Activated CD8-positive, alpha-beta memory T cell treated with anti-CD3 and anti-CD28 coated beads for 48 hours (primary cell): ENCODE measurements at places on chromosomes 1 and 21.

- no peak for DNase-seq
Measured at GRCh38 chr1:229047161-229047839, 223.6 kb upstream of the RAB4A start.

GRCh38 chr1:179187735-179188471 lies 41.6 kb downstream of the ABL2 start:
- DNase-seq: no peak

GRCh38 chr1:232951180-232951579 lies 769 bp downstream of the NTPCR start:
- DNase-seq: no peak

- no peak for DNase-seq
Measured at GRCh38 chr1:26972390-26972789, 12.1 kb upstream of the KDF1 start.

DNA sequence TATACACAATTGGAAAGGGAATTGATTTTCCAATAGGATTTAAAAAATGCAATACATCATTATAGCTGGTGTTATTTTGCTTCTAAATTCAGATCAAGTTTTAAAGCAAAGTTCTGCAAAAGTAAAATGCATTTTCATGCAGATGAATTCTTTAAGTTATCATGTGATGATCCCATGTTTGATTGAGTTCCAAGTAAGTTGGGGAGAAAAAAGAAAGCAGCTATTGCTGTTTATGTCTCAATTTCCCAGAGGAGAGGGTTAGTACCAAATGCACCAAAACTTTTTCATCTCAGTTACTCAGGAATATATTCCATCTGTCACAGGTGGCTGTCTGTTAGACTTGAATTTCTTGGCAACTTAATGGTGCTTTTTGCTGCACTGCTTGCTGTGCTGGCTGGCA lies 29.7 kb downstream of the HSPA13 start:
- no peak for DNase-seq

DNA sequence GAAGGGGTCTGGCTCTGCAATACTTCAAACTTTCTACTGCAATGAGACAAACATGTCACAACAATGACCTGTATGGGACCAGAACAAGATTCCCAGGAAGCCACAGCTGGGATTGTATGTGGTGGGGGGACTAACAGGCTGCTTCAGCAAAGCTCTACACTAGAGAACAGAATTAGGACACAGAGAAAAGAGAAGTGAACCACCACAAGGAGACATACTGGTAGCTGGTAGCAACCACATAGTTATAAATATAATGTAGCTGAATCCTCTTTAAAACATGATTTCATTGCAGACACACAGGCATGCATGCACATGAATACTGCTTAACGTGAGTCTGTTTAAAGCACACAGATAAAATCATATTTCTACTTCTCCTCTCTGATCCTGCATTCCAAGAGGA lies 3.5 kb upstream of the ILDR2 start:
- DNase-seq: no peak

DNA sequence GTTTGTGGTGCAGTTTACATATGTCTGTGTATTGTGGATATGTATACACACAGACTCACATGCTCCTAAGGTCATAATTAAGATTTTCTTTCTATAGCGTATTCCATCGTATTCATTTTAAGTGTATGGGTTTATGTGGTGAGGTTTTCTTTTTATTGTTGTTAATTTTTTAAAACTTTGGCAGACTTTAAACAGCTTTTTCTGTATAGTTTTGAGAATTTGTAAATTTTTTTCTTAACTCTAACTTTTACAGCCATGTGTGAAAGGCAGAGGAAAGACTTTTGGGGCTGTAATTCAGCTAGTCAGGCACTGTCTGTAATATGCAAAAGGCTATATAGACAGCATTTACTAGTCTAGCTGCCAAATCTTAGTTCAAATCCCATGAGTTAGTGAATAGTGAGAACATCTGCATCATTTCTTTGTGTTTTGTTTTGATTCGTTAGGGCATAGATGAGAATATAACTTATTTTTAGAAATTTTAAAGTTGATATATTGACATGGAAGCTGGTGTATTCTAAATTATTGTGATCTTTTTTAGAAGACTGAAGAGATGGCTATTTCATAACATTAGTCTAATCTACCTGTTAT lies 2.3 kb downstream of the MAGI3 start:
- no peak for DNase-seq

GRCh38 chr1:62407398-62408009 lies 29.3 kb upstream of the USP1 start:
- no peak for DNase-seq

- DNase-seq: peak; percentile 23
Measured at GRCh38 chr1:166839600-166840308, 479 bp downstream of the POGK start.

- DNase-seq: no peak
Measured at GRCh38 chr1:4171480-4172450, 271.7 kb upstream of the C1orf174 start.

- no peak for DNase-seq
Measured at GRCh38 chr1:39196244-39197215, 8.0 kb upstream of the MACF1 start.

DNA sequence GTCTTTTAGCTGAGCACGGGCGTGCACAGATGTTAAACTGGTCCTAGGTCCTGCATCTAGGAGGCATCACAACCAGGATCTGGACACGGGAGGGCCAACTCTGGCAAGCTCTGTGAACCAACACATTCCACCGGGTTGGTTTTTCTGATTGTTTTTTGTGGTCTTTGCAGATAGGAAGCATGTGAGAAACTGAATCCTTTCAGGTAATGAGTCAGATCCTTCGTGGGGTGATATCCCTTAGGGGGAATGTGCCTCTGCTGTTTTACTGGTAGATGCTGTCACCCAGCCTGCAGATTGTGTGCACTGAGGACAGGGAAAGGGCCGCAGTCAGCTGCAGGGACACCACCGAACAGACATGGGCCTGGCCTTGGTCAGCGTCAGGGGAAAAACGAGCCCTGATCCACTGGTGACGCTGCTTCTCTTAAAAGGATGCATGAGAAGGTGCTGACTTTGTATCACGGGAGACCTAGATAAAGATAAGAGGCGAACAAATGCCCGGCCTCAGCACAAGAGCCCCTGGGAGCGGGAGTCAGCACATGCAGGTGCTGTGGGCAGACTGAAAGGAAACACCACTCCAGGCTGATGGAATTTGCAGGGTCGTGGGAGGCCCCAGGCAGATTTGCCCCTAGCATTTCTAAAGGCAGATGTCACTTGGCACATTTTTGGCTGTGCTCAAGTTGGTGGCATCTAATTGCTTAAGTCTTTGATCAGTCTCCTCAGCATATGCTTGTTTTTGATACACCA lies 51.1 kb downstream of the DOP1B start:
- no peak for DNase-seq

GRCh38 chr1:114502080-114502479 lies 8.9 kb downstream of the TRIM33 start:
- DNase-seq: no peak

- DNase-seq: no peak
Measured at GRCh38 chr1:11749203-11749689, 12.7 kb upstream of the C1orf167 start.

- DNase-seq: no peak
Measured at GRCh38 chr1:15039901-15040300, 113.6 kb upstream of the TMEM51 start.

- no peak for DNase-seq
Measured at GRCh38 chr1:185670187-185670627, 64.0 kb upstream of the HMCN1 start.

- no peak for DNase-seq
Measured at GRCh38 chr1:192401825-192402224, 85.0 kb downstream of the RGS21 start.

- no peak for DNase-seq
Measured at GRCh38 chr1:65207317-65207716, 59.3 kb downstream of the AK4 start.

GRCh38 chr1:26554781-26555180 lies 25.2 kb downstream of the RPS6KA1 start:
- no peak for DNase-seq

DNA sequence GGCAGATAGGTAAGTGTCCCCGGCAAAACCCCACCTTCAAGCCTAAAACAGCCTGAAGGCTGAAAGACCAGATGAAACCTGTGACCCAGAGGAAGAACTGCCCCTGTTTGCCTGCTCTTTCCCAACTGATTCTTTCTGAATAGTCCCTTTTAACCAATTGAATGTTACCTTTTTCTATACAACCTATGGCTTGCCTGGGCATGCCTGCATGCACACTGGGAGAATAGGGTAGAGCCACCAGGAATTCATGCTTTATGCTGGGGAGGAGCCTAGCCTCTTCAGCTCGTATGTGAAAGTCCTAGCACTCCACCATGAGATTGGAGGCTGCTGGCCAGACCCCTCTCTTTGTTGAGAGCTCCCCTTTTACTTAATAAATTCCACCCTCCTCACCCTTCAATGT lies 340.0 kb downstream of the PTBP2 start:
- no peak for DNase-seq

GRCh38 chr1:236677641-236678235 lies 8.6 kb upstream of the ACTN2 start:
- no peak for DNase-seq
